NCI-H2107 (cell line): ENCODE measurements at places on chromosomes 4 and X.

DNA sequence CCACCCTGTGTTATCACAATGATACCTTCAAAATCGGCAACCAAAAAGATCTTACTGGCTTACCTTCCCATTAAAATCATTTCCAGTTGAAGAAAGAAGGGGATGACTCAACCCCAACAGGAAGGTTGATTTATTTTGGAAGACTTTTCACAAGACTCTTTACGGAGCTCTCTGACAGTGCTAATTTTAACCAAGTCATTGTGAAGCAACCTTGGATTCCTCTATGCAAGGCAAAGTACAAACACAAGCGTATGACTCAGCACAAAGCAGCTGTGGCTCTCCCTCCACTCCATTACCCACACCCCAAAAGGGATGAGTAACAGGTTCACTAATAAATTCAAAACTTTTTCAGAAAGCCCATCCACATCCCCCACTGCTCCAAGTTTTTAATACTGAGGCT, 213.8 kb upstream of the FGF13 start:
- DNase-seq: no peak

- no peak for DNase-seq
Observed at GRCh38 chr4:16659079-16659478, 239.4 kb downstream of the LDB2 start.

DNA sequence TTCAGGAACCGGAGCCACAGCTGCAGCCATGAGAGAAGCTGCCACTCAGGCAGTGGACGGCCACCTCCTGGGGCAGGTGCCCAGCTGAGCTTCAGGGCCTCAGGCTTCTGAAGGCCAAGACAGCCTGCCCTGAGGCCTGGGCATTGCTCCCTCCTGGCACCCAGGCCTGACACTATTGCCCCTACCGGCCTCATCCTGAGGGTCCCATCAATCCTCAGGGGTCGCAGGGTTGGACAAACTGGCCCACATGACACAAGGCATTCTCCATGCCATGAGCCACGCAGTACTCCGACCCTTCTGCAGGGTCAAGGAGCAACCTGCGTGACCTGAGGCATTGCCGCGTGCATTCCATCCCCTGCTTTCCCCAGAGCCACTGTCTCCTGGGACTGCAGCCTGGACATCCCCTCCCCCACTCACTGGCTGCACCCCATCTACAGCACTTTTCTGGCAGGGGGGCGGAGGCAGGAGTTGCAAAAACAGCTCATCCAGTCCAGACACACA, 3.0 kb upstream of the ZFP92 start:
- DNase-seq: no peak

GRCh38 chr4:118557298-118557851, 127.8 kb upstream of the METTL14 start:
- peak; percentile 48 for DNase-seq

GRCh38 chrX:65644621-65645289, 22.7 kb upstream of the MSN start:
- no peak for DNase-seq

DNA sequence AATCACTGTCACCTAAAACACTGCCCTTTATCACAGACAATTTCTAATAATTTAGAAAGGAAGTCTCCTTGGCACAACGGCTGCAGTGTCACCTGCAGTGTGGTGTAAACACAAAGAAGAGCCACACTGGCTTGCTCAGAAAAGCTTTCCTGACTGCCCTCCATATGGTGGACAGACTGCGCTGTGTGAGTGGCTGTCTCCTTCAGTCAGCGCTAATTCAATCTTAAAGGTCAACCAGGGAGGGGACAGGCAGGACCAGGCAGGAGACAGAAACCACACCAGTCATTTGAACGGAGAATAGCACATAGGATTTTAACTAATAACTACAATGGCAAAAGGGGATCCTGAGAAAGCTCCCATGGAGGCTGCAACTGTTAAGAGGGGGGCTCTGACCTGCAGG, 132.1 kb downstream of the NSUN7 start:
- no peak for DNase-seq

- DNase-seq: no peak
Observed at GRCh38 chrX:12843668-12844279, 23.1 kb upstream of the TLR7 start.

DNA sequence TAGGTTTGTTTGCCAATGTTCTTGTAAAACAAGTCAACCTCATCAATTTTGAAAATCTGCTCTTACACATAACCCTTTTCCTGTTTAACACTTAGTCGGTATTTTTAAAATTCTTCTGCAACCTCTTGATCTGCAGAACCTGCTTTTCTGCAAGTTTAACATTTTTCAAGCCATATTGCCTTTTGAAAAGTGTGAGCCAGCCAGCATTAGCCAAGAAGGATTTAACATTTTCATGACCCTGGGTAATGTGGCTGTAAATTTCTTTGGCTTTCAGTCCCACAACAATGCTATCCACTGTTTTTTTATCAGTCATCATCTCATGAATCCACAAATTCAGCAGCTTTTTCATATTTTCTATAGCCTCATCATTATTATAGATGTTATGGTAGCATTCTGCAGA, 956.5 kb downstream of the FAT4 start:
- DNase-seq: no peak

DNA sequence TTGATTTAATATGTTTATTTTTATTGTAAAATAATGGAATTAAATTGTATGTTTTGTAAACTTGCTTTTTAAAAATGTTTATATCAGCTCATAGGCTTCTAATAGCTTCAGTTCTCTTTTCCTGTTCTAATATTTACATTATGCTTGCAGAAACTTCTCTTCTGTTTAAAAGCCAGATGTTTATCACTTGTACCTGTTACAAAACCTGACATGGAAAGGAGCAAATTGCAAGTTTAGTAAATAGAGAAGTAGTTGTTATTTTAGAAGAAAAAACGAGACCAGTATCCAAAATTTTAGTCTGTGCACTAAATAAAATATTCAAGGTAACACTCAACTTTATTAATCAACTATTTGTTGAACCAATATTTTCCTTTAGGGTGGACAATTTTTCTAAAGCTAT, 69.4 kb upstream of the GUCY1A1 start:
- no peak for DNase-seq

- no peak for DNase-seq
Observed at GRCh38 chrX:115452251-115452650, 108.7 kb upstream of the PLS3 start.

DNA sequence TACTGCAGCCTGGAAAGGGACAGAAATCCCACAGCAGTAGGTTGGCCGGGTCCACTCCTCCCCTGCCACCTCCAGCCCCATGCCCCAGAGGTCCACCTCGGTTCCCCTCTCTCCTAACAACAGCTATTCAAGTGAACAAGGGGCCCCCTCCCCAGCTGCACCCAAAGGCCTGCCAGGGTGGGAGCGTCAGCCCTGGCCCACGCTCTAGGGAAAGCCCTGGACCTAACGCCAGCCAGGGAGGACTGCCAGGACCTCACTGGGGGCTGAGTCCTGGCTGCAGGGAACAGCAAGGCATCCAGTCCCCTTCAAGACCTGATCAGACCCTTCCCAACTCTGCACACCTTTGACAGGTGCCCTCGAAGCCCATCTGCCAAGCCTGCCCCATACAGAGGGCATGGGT, 13.2 kb downstream of the SLC6A8 start:
- DNase-seq: no peak

- no peak for DNase-seq
Observed at GRCh38 chrX:27163236-27163635, 299.9 kb downstream of the PPP4R3C start.

GRCh38 chrX:109902665-109903064, 100.2 kb upstream of the TMEM164 start:
- DNase-seq: no peak

- DNase-seq: no peak
Observed at GRCh38 chr4:162770761-162771490, 395.8 kb downstream of the NAF1 start.

GRCh38 chr4:16897991-16898827, at the start of gene LDB2:
Gene LDB2, minus strand, starts transcription at chr4:16898645.
- no peak for DNase-seq

DNA sequence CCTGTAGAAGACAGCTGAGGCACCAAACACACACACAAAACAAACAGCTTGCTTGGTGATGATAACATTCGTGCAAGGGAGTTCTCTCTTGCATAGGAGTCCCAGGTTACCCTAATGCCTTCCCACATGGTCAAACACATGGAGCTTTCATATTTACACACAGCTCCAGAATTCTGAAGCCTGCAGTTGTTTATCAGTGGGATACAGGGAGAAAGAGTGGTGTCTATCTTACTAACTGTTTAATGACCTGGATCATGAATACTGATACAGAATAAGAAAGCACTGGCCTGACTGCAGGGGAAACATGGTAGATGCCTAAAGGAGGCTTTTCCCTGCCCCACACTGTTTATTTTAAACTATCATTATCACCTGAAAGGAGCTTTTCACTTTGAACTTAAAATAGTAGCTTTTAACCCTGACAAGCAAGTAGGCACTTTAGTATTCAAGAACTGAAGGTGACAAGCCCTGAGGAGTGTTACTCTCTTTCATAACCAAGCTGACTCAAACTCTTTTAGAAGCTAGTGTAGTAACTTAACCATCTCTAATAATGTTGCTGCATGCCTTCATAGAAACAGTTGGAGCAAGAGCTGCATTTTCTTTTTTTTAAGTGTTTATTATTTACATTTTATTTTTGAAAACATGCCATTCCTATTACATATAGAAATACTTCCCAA, 15.6 kb downstream of the TET2 start:
- DNase-seq: no peak

DNA sequence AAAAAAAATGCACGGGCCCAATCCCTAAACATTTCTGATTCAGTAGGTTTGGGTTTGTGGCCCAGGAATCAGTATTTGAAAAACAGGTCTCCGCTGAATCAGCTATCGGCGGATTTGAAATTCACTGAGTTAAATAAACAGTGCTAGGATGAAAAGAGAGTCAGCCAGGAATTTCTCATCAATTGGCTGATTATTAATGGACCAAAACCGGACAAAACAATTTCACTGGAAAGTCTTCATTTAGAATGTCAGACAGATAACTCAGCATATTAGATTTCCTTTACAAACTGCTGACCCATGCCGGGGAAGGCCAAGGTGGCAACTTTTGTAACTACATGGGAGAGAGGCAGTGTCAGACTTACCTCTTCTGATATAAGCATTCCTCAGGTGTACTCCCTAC, 99.4 kb upstream of the LSM6 start:
- no peak for DNase-seq

GRCh38 chr4:95715830-95716229, 124.1 kb upstream of the PDHA2 start:
- no peak for DNase-seq

DNA sequence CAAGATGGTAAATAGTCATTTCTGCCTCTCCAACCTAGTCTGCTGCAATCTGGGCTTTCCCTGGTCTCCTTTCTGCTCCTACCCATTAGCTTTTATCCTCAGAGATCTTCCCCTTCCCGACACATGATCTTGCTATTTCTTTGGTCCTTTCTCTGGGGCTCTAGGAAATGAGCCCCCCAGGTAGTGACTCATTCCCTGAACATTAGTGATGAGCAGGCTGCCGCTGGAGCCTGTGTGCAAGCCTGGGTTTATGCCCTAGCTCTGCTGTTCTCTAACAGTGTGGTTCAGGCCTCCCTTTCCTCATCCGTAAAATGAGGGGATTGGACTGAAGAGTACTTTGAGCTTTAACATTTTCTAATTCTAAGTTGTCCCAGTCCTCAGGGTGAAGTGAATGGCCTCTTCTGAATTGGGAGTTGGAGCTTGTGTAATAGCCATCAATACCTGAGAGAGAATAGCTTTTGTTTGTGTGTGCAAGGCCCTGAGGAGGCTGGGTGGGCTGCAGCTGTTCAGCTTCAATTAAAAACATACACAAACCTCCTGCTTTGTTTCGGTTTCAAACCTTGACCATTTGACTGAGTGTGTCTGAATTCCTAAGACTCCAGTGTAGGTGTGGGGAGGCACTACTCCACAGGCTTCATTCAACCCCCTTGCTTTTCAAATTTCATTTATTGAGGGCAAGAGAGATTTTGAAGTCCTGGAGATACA, 115.6 kb upstream of the SCML1 start:
- no peak for DNase-seq

DNA sequence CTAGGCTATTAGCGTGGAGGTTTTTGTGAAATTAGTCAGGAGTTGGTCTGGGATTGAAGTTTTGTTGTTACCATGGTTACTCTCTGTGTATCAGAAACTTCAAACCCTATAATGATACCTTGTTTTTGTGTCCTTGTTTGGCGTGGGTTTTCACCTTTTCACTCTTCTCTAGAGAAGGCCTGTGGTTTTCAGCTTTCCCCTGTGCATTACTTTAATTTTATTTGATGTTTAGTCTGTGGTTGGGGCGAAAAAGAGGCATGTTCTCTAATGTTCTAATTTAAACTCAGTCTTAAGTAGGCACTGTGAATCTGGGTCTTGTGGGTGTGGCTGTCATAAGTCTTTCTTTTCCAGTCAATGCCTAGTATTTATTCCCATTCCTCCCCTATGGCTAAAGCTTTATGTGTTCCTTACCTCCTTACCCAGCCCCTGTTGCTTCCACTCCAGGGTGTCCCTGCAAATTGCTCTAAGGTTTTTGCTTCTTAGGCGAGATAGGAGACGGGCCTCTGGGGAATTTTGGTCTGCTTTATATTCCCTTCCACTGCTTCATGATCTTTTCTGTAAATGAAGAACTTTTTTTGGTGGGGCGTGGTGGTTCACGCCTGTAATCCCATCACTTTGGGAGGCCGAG, 326.3 kb upstream of the ZCCHC13 start:
- DNase-seq: no peak
